ENCODE measurements at places on chromosomes 4 and X.

DNA sequence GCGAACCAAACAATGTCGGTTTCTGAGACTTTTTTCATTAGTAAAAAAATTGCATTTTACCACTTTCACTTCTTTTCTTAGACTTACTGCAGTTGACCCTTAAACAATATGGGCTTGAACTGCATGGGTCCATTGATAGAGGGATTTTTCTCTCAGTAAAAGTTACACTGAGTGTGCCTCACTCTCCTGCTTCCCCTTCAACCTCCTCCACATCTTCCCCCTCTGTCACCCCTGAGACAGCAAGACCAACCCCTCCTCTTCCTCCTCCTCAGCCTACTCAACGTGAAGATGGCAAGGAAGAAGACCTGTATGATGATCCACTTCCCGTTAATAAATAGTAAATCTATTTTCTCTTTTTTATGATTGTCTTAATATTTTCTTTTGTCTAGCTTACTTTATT is 43.4 kb downstream of the TEC start:
- DNase-seq = no peak

DNA sequence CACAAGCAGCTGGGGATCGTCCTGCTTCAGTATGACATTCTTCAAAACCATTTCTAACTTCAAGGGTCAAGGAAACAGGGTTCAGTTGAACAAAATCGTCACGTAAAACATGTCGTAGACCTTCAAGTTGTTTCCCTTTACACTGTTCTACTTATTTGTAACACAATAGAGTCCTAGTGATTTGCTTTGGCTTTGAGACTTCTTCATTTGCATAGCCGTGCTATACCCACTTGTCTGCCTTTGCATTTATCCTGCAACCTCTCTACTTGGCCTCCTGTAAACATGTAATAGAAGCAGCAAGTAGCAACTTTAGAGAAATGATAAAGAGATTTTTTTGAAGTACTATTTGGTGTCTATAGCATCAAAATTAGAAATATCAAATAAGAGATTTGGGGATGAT is 194.9 kb downstream of the SLC7A11 start:
- no peak for DNase-seq

DNA sequence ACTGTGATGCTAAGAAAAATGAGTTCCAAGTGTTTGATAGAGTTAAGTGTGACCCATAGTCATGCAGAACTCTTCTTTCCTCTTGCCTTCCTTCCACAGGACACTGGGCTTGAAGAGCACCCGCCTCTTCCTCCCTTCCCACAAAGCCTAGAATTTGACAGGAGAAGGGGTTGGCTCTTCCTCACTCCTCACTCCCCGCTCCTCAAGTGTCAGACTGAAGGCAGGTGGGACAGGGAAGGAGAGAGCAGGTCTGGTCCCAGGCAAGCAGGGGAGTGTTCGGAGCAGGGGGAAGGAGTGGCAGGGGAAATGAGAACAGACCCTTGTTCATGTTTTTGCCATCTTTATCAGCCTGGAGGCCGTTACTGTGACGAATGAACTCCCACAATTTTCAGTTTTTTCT is 10.7 kb downstream of the MAGED2 start:
- no peak for DNase-seq

GRCh38 chrX:83160096-83160495 is 348.0 kb upstream of the POU3F4 start:
- no peak for DNase-seq

DNA sequence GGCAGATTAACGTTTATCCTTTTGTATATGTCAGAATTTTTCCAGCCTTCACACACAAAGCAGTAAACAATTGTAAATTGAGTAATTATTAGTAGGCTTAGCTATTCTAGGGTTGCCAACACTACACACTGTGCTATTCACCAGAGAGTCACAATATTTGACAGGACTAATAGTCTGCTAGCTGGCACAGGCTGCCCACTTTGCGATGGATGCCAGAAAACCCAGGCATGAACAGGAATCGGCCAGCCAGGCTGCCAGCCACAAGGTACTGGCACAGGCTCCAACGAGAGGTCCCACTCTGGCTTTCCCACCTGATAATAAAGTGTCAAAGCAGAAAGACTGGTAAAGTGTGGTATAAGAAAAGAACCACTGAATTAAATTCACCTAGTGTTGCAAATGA is 94.8 kb downstream of the TET2 start:
- no peak for DNase-seq
